ENCODE measurements at places on chromosomes 11 and 22.

DNA sequence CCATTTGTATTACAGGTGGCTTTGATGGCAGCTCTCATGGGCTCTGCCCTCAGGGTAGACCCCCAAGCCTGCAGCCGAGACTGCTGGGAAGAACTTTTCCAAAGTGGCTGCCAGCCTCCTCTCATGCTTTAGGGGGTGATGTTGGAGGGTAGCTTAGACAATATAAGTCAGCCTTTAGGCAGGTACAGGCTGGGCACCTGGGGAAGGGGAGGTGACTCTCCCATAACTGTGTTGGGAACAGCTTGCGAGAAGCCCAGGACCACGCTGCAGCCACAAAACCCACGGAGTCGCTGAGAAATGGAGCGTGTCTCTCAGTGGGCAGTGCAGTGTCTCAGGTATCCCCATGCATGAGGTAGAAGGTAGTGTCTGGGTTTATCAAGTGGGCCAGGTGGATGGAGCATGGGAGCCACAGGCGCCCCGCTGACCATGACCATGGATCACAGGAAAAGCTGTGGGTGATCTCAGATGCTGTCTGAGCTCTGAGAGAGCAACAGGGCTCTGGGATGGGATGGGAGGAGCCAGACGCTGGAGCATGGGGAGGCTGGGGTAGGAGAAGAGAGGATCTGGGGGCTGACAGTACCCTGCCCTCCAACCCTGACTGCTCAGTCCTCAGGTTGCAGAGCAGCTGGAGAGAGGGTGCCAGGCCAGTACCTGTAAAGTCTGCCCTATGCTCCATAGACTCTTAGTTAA, 115.2 kb downstream of the FEZ1 start:
- no peak for DNase-seq

DNA sequence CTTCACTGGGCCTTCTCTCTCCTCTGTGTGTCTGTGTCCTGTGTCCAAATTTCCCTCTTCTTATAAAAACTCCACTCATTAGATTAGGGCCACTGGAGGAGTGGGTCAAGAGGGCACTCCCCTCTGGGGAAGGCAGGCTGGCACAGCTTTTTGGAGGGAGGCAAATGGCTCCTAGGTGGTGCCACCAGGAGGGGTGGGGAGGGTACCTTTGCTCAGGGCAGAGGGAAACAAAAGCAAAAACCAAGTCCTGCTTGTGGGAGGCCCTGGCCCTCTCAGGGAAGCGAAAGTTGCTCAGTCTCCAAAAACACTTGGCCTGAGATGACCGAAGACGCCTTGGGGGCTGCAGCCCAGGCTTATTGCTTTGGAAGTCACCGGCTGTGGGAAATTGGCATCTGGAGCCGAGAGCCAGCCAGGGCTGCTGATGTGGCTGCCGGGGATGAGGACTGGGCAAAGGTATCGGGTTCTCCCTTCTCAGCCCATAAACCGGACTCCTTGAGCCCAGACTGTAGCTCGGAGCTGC, 48.2 kb upstream of the ANO1 start:
- no peak for DNase-seq

DNA sequence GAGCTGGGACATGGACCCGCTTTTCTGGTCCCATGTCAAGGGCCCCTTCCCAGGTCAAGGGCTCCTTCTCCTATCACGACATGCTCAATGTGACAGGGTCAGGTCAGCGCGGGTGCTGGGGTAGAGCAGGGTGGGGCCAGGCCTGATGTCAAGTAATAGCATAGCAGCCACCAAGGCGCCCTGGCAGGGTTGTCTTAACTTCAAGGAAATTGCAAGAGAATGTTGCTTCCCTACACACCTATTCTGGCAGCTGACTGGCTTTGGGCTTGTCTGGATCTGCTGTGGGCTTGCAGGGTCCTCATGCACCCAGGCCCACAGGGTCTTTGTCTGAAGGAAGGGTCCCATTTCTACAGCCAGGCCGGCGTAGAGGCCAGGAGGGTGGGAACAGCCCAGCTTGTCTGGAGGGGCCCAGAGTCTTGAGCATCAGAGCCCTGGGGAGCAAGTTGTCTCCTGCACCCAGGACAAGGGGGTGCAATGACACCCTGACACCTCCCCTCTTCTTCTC, 71.4 kb downstream of the BUD13 start:
- DNase-seq, result no peak

GRCh38 chr11:121711939-121712338, 259.2 kb upstream of the SORL1-AS1 start:
- peak; percentile 71 for DNase-seq

- DNase-seq, result peak; percentile 17
Observed at GRCh38 chr22:31488988-31489617, 539 bp downstream of the EIF4ENIF1 start.

- DNase-seq, result no peak
Observed at GRCh38 chr11:117824571-117825537, at the start of gene FXYD2. Gene FXYD2 (minus strand): TSS chr11:117824744. CDS start chr11:117824678, 66 bp downstream.

DNA sequence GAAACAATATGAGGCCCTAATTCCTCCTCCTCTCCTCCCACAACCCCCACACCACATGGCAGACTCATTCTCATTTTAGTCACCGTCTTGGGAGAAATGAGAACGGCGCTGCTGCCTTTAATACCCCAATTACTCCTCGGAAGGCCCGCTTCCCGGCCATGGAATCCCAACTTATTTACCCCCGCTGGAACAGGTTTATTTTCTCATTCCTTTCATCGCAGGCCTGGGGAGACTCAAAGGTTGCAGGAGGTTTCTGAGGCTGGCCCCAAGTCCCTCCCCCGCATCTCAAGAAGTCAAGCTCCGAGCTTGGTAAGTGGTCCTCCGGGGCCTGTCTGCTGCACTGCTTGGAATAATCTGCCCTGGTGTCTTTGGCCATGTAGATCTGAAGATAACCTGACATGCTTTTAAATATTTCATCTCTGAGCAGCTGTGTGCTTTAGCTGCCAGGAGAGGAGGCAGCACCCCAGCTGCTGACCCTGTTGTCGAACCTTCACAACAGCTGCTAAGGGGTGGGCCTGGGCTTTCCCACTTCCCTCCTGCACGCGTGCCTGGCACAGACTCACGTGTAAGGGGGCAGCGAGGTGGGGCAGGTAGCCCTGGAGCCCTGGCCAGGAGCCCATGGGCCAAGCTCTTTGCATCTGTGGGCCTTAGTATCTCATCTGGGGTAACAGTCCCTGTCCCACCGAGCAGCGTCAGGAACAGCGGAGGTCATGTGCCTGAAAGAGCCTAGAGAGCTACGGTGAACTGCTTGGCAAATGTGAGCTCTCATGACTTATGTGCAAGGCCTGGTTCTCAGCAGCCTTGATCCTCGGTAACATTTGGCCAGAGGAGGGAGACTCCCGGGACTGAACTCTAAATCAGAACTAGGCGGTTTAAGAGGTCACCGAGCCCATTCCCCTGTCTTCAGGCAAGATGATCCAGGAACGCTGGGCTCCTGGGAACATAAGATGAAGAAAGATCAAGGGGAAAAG, 164.6 kb downstream of the ST3GAL4 start:
- peak; percentile 27 for DNase-seq

DNA sequence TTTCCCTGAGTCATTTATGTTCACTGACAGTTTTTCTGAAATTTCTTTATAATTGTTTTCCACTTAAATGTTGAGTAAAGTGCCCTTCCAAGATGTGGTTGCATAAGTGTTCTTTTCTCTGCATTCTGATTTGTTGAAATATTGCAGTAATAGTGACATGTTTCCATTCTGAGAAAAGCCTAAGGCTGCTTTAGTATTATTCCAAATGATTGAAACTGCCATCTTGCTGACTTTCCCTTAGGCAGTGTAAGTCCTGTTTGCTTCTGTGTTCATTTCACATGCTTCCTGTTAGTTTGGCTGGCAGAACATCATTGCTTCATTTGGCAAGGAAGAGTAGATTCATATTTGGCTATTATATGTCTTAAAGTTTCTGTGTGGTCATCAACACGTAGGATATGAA, 146.5 kb downstream of the ELP4 start:
- DNase-seq, result no peak

GRCh38 chr11:62345861-62346260, 8.6 kb downstream of the ASRGL1 start:
- no peak for DNase-seq

GRCh38 chr11:27429761-27430393, 42.7 kb downstream of the LGR4 start:
- DNase-seq, result peak; percentile 33

DNA sequence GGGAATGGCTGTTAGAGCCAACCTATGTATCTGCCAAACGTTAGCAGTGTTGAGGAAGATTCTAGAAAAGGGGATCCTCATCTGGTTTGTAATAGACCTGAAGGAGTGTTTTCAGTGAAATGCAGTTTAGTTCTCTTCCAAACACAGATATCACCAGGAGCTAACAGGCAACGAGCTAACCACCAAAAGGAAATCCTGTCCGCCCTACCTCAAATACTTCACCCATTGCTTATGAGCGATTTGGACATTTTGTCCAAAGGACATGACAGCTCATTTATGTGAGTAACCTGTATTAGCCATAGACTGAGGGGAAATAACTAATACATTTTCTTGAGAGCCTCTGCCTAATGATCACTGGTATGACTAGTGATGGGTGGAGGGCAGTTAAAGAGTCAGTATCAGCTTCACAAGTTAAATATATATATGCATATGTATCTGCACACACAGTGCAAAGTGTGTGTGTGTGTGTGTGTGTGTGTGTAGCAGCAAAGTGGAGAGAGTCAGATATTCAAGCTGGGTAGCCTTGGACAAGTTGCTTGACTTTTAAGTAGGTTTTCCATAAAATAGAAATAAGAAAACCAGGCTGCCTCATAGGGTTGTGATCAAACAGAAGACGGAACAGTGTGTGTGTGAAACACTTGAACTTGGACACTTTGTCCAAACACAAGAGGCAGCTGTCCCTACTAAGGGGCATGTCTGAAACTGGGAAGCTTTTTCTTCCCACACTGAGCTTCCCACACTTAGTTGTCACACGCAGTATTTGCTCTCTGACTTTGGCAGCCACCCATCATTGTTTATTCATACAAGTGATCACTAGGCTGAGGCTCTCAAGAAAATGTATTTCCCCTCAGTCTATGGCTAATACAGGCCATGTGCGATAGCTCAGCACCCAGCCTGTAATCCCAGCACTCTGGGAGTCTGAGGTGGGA, 940 bp upstream of the C11orf91 start:
- peak; percentile 48 for DNase-seq

- no peak for DNase-seq
Observed at GRCh38 chr22:43948836-43949406, 6.3 kb upstream of the SAMM50 start.

DNA sequence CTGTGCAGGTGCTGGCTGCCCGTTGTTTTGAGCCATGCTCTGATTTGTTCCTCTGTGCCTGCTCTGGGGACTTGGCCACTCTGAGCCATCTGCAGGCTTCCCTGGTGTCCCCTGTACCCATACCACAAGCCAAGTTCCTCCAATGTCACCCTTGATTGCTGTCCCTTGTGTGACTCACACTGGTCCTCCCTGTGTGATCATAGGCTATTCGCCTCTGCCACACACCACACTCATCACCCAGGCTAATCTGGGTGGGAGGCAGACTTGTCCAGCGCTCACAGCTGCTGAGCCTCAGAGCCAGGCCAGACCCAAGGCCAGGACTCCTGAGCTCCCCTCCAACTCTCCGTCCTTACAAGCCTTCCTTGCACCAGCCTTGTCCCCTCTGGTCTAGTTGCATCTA, 31.7 kb downstream of the IGF2 start:
- no peak for DNase-seq

GRCh38 chr11:82959987-82960778, 58.6 kb downstream of the DDIAS start:
- DNase-seq, result no peak

DNA sequence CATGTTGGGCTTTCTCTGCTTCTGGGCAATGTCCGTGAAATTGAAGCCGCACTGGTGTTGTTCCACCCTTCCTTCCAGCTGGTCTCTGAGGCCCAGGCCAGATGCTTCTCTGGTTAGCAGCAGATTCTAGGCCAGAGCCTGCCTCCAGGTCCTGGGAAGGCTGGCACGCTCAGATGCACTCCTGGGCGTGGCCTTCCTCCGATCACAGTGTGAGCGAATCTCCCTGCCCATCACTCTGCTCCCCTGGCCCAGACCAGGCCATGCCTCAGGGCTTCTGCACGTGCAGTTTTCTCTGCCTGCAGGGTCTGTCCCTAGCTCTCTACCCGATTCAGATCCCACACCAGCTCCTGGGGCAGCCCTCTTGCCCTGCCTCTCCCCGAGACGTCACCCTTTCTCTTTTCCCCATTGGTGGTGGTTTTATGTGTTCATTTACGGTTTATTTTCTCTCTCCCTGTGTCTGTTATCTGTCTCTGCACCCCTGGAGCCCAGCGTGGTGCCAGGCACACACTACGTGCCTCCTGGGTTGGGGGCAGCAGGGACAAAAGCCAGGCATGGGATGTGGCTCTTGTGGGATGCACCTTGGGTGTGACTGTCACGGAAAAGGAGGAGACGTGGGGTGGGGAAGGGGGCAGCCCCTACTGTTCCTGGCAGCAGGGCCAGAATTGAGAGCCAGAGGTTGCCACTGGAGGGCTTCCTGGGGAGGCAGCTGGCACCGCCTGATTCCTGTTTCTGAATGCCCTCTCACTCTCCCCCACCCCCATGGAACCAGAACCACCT, 66.0 kb downstream of the KCNQ1 start:
- no peak for DNase-seq

DNA sequence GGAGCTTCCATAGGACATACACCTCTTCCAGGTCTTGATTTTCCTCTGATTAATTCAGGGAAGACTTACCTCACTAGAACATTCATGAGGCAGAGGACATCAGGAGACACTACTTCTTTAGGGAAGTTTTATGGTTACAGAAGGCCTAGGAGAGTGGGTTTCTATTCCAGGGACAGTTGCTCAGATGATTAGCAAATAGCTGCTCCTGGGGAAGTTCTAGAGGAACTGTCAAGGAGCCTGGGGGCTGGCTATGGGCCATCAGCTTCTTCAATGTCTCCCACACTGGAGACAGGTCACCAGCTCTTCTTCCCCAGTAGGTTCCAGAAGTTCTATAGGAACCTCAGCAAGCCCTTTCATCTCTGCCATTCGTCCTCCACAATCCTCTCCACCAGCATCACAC, 11.5 kb upstream of the OR10A5 start:
- no peak for DNase-seq

DNA sequence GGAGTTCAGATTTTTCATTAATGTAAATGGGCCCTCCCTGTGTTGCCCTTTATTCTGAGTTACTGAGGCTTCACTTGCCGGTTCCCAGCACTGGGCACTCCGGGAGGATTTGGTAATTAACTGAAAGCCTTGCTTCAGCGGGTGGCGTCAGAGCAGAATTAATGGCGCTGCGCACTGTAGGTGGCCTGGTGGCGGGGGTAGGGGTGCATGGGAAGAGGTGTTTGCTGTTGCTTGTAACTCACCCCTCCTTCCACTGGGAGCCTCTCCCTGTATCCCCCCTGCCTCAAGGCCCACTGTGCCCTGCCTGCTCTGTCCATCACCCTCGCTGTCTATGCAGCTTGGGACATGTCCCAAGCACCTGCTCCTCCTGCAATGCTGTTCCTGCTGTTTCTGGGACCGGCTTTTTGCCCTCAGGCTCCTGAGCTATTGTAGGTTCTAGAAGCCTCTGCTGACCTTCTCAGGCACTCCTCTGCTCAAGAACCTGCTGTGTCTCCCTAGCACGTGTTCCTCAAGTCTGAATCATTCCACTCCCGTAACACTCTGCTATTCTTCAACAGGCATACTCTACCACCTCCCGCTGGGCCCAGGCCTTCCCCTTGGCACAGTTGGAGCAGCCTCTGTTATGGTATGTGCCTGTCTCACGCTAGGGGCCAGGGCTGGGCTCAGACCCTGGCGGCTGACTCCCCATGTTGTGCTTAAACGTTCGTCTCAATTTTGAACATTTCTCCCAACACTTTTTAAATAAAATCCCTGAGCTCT, 24.4 kb downstream of the ARHGAP8 start:
- DNase-seq, result no peak

GRCh38 chr11:20131788-20132666, 28.2 kb downstream of the DBX1 start:
- peak; percentile 67 for DNase-seq

- no peak for DNase-seq
Observed at GRCh38 chr22:21028277-21029251, 3.8 kb downstream of the SLC7A4 start.

GRCh38 chr11:65205602-65205967, 23.9 kb downstream of the CAPN1 start:
- no peak for DNase-seq
